ENCODE measurements at places on chromosomes 4 and X. TPM values are rescaled to one million over a fixed set of nuclear protein-coding genes. Genes with fewer than 3 reads are reported as not detected.

MAB21L2 gene
- total RNA-seq: 33.3 TPM

COX7B2 gene
- total RNA-seq: not detected

THAP9 gene
- 3.3 TPM for total RNA-seq

MAGEA9B gene
- total RNA-seq: not detected

AVPR2 gene
- not detected for total RNA-seq

All from osteoblast (primary cell).